Effector CD8-positive, alpha-beta T cell (primary cell): ENCODE measurements at places on chromosomes 7 and 10.

- DNase-seq: no peak
These were observed 142.2 kb upstream of the HABP2 start for GRCh38 chr10:113410618-113411017.

- DNase-seq: no peak
These were observed 78.2 kb downstream of the SLIT1 start for GRCh38 chr10:97107551-97107950.

- DNase-seq: no peak
These were observed 18.7 kb downstream of the MYPN start for GRCh38 chr10:68128015-68128414.

DNA sequence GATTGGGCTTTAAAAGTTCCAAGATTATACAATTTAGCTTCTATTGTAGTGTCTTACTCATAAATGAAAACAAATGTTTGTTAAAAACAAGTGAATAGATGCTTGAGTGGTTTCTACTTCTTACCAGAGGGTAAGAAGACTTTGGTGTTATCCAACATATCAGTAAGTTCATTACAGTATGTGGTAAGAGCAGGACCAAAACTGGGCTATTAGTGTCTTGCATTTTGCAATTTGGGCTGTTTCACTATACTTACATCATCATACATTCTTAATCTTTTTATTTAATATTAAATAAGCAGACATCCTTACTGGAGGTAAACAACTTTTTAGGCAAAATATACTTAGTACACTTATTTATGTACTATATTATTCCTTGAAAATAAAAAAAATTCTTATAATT, 248.4 kb upstream of the HGF start:
- DNase-seq: no peak

- no peak for DNase-seq
These were observed 167.1 kb upstream of the TNRC18 start for GRCh38 chr7:5590596-5591277.

DNA sequence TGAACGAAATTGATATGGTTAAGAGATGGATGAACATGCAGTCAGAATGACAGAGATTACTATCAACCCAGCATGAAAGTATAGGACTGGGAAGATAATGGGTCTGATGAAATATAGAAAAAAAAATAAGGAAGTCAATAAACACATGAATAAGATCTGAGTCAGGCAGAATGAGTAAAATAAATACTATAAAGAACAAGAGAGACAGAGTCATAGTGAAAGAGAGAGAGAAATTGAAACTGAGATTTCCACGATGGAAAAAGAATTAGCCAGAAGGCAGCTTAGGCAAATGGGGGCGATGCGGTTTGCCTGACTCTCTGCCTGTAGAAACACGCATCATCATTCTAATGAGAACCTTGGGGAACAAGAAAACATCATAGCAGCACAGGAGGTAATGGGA, 26.6 kb downstream of the SEMA3D start:
- no peak for DNase-seq

- no peak for DNase-seq
These were observed 40.6 kb downstream of the MGAM2 start for GRCh38 chr7:142152076-142152475.

DNA sequence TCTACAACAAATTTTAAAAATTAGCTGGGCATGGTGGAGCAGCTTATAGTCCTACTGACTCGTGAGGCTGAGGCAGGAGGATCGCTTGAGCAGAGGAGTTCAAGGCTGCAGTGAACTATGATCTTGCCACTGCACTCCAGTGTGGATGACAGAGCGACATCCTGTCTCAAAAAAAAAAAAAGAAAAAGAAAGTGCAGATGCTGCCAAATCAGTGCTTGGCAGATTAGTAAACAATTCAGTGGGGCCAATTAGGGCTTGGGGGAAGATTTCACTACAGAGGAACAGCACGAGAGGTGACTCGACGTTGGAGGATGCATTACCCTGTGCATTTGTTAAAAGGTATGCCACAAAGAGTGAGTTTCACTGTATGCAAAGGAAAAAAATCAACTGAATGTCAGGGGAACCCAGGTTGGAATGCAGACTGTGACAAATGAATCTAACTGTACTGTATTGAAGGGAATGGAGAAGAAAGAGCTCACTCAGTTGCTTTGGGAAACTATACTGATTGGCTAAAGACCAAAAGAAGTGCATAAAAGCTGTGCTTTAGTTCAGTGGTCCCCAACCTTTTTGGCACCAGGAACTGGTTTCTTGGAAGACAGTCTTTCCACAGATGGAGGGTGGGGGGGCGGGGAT, 31.6 kb downstream of the GARIN1A start:
- no peak for DNase-seq

DNA sequence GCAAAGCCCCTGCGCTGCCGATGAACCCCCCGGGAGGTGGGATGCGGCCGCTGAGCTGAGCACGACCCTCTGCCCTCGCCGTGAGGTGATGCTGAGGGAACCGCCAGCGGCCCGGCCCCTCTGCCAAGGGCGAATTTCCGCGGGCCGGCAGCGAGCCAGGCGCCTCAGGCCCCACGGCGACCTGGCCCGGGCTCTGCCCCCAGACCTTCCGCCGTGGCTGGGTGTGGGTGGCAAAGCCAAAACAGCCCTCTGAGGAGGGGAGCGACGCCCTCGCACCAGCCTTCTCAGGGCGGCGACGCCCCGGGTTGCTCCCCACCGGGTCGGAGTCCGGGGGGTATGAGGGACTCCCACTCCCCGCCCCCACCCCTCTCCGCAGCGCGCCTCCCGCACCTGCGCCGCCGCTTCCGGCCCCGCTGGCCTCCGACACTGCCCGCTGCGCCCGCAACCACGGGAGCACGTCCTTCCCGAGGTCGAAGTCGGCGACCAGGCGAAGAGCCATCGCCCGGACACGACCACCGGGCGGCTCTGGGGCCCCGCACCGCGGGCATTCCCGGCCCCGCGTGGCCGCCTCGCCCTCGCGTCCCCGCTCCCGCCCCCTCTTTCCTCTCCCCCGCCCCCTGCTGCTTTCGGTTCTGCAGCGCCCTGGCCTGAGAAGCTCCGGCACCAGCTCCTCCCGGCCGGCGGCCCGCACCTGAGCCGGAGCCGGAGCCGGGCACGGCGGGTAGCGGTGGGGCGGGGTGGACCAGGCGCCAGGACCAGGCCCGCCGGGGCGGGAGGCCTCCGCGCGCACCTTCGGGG, at the start of gene GSAP:
GSAP (minus strand) TSS at position 527 of the 798 bp plus-strand sequence; CDS start at position 499, 28 bp downstream.
- peak; percentile 32 for DNase-seq

DNA sequence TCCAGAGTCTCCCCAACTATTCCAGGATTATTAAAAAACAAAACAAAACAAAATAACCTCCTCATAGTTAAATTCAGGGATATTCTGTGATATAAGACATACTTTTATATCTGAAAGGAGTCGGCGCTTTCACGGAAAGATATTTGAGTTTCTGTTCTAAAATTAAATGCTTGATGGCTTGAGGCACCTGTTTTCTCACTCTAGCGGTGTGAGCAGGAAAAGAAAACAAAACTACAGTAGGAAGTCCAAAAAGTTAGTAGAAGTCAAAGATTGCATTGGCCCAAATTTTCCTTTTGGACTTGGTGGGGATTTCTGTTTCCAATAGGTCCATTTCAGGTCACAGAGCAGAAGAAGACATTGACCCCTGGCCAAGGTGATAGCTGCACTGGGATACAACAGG, 716.1 kb upstream of the POT1 start:
- no peak for DNase-seq

DNA sequence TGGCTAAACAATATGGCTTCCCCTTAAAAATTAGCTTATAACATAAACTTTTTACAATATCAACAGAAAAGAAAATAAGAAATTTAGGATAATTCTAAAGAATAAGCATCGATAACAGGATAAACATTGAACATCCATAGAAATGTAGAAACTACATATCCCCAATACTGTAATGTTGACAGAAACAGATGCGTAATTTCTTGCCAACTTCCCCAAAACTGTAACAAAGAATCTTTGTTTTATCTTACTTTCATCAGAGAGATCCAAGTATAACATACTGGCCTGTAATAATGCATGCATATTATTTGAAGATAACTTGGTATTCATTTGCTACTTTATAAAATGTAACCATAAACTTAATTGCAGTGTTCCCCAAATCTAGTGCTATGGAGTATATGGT, 339.9 kb downstream of the ARL4A start:
- DNase-seq: no peak

DNA sequence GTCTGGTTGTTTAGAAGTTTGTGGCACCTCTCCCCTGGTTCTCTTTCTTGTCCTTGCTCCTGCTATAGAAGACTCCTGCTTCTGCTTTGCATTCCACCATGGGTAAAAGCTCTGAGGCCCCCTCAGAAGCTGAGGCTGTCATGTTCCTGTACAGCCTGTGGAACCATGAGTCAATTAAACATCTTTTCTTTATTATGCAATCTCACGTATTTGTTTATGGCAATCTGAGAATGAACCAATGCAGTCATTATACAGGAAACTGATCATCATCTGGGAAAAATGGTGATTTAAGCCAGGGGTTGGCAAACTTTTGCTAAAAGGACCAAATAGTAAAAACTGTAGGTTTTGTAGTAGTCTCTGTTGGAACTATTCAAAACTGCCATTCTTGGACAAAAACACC, 175.4 kb downstream of the CSTF2T start:
- DNase-seq: no peak

GRCh38 chr7:12422554-12423320, 19.1 kb upstream of the VWDE start:
- no peak for DNase-seq

DNA sequence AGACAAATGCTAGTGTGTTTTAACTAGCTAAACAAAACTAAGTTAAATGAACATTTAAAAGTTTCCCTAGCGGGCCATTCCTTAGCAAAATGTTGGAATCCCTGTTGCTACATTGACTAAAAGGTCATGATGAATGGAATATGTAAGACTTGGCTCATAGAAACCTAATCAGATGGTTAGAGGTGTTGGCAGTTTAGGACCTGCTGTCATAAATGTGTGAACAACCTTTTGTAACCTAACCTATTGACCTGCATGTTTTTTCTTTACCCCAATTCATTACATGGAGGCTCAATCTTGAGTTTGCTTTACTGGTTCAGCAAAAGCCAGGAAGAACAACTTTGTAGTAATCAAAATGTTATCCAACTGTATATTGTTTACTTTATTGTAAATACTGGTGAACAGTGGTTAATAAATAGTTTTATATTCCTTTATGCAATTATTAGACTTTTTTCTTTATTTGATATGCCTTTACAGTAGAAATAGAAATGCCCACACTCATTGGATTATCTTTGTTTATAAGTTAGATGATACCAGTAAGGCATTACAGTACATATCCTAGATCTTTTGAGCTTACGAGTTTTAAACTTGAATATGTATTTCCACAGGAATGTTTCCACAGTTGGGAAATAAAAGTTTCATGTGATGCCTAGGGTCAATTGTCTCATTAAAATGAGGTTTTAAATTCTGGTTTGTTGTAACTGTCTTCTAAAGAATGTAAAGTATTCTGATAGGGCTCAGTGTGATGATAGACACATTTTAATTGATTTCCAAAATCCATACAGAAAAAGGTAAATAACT, 11.6 kb downstream of the CBX3 start:
- no peak for DNase-seq

DNA sequence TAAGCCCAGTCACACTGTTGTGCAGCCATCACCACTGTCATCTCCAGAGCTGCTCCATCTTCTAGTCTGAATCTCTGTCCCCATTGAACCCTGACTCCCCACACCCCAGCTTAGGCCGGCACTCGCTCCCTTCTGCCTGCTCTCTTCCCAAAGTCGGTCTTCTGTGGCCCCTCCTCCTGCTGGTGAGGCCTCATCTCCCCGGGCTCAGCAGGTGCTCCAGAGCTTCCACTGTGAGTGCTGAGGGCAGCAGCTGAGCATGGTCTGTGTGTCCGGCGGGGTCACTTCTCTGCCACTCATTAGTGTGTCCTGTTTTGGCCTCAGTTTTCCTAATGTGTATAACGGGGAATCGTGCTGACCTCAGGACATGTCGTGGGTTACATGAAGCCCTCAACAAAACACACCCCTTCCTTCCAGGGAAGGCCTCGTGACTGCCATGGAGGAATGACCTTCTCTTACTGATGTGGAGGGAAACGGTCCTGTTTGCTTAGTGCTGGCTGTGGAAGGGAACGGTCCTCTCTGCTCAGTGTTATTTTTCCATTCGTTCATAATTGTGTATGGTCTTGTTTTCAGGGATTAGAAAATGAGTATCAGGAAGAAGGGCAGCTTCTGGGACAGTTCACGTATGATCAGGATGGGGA, 4.3 kb upstream of the GET4 start:
- DNase-seq: no peak

- DNase-seq: no peak
These were observed 3.9 kb downstream of the FAM241B start for GRCh38 chr10:69633673-69634635.

DNA sequence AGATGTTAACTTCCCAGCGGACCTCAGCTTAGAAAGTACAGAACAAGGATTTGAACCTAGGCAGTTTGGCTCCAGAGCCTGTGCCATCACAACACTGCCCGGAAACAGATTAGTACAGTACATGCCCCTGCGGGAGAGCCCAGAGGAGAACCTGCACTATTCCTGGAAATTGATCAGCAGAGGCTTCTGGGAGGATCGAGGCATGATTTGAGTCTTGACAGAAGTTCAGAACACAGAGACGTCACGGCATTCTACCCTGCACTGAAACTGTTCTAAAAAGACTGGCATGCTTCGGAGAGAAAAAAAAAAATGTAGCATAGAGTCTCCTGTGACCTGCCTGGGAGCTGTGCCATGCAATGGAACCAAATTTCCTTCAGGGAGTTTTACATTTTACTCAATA, 9.2 kb upstream of the IL6 start:
- no peak for DNase-seq

GRCh38 chr7:11786186-11786585, 45.8 kb downstream of the THSD7A start:
- no peak for DNase-seq
